Central memory CD8-positive, alpha-beta T cell (primary cell): ENCODE measurements at places on chromosomes 7 and 10.
A peak's percentile ranks its signal among the peaks of the same experiment; 100 is the strongest.

GRCh38 chr10:114077347-114077746 is 33.7 kb downstream of the ADRB1 start:
- no peak overlapping the region for H3K27ac ChIP-seq
- no peak for DNase-seq
- H3K27me3 ChIP-seq = no peaks in the 10 kb centered on the region

GRCh38 chr10:78868861-78869260 is 199.9 kb upstream of the ZMIZ1 start:
- DNase-seq = no peak
- no peaks in the 10 kb centered on the region for H3K4me1 ChIP-seq
- H3K36me3 ChIP-seq = peaks cover 2% of the 10 kb centered on the region
- H3K4me3 ChIP-seq = no peak overlapping the region
- peaks cover 50% of the 10 kb centered on the region for H3K27me3 ChIP-seq

DNA sequence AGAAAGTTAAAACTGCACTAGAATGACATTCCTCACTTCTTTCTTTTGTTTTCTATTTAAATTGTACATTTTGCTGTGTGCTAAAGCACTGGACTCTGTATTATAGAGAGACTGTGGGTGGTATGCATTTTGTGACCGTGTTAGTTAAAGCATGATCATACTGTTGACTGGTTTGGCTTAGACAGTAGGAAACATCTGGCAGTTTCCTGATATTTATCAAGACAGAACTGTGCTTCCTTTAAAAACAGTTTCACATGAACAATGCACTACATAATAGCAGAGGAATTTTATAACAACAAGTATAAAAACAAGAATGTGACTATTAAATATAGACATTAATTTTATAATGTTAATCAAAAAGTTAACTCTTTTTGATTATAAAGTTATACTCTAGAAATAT is 23.1 kb downstream of the GNG11 start:
- DNase-seq = no peak
- no peak overlapping the region for H3K4me3 ChIP-seq
- H3K36me3 ChIP-seq = no peaks in the 10 kb centered on the region
- no peaks in the 10 kb centered on the region for H3K27me3 ChIP-seq
- H3K27ac ChIP-seq = no peak overlapping the region

GRCh38 chr10:61049386-61049785 is 105.4 kb upstream of the RHOBTB1 start:
- DNase-seq = no peak
- H3K4me3 ChIP-seq = no peak overlapping the region
- no peak overlapping the region for H3K27ac ChIP-seq
- no peaks in the 10 kb centered on the region for H3K36me3 ChIP-seq

- no peak for DNase-seq
- no peak overlapping the region for H3K4me3 ChIP-seq
- H3K36me3 ChIP-seq = no peaks in the 10 kb centered on the region
- no peak overlapping the region for H3K27ac ChIP-seq
- peaks cover 4% of the 10 kb centered on the region for H3K27me3 ChIP-seq
These were observed 510.5 kb downstream of the CCSER2 start for GRCh38 chr10:84838851-84839250.

DNA sequence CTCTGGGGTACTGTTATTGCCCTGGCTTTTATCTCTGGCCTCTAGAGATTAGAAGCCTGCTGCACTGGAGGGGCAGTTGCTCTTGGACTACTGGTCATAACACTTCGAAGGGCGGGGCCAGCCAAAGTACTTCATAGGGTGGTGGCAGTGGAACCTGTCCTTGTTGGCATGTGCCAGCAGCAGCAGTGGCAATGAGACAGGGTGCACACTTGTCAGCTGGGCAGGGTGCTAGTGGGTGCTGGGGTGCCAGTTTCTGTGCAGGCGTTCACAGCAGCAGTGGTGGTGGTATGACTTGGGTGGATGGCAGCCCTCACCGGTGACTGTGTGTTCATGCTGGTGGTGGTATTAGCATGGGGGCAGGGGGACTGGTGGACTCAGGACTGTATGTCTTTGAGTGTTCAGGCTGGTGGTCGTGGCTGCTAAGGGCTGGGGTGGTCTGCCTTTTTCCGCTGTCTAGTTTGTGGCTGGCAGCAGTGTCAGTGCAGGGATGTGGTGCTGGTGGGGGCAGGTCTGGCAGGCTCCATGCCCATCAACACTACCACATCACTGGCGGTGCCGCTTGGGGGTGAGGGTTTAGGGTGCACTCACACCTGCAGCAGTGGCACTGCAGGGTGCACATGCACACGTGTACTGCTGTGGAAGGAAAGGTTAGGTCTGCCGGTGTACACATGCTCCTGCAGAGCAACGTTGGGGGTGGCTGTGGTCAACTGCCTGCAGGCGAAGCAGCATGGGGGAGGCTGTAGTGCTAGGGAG is 176.1 kb upstream of the CDC14C start:
- no peak overlapping the region for H3K4me3 ChIP-seq
- H3K4me1 ChIP-seq = no peaks in the 10 kb centered on the region
- no peak for DNase-seq
- H3K36me3 ChIP-seq = no peaks in the 10 kb centered on the region
- H3K27me3 ChIP-seq = no peaks in the 10 kb centered on the region

DNA sequence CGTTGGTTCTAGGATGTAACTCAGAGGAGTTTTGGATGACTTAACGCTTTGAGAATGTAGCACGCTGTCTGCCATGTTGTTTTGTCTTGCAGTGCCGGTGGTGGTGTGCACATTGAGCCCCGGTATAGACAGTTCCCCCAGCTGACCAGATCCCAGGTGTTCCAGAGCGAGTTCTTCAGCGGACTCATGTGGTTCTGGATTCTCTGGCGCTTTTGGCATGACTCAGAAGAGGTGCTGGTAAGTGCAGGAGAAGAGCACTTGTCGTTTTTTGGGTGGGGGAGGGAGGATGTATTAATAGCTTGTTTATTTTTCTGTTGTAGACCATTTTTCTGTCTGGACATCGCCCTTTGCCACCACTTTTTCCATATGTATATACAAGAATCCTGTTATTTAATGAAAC is 6.3 kb downstream of the NDUFB2 start:
- H3K27ac ChIP-seq = no peak overlapping the region
- peaks cover 17% of the 10 kb centered on the region for H3K36me3 ChIP-seq

- no peak overlapping the region for H3K27ac ChIP-seq
- H3K36me3 ChIP-seq = no peaks in the 10 kb centered on the region
- H3K4me3 ChIP-seq = no peak overlapping the region
These were observed 13.3 kb downstream of the ST7 start for GRCh38 chr7:116966601-116967000.

- H3K4me3 ChIP-seq = no peak overlapping the region
- peaks cover 55% of the 10 kb centered on the region for H3K27me3 ChIP-seq
- no peaks in the 10 kb centered on the region for H3K4me1 ChIP-seq
- no peaks in the 10 kb centered on the region for H3K36me3 ChIP-seq
- no peak for DNase-seq
These were observed 7.4 kb upstream of the TSPAN12 start for GRCh38 chr7:120865191-120865981.

DNA sequence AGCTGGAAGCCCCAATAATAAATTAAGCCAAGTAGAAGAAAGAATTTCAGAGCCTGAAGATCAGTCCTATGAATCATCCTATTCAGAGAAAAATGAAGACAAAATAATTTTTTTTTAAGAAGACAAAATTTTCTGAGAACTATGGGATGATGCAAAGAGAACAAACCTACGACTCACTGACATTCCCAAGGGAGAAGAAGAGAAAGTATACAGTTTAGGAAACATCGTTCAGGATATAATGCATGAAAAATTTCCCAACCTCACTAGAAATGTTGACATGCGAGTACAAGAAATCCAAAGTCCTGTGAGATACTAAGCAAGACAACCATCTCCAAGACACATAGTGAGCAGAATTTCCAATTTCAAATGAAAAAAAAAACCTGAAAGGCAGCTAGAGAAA is 150.5 kb downstream of the THSD7A start:
- H3K27me3 ChIP-seq = no peaks in the 10 kb centered on the region
- H3K36me3 ChIP-seq = peaks cover 3% of the 10 kb centered on the region
- H3K27ac ChIP-seq = no peak overlapping the region
- no peak overlapping the region for H3K4me3 ChIP-seq
- H3K4me1 ChIP-seq = no peaks in the 10 kb centered on the region

GRCh38 chr7:117873310-117874190 is at the start of gene CTTNBP2:
TSS of gene CTTNBP2 (minus strand) at chr7:117873441. CDS start at chr7:117873415, 26 bp downstream.
- no peak within 1 kb of the TSS for H3K27ac ChIP-seq
- no peaks in the 10 kb centered on the region for H3K36me3 ChIP-seq
- H3K4me1 ChIP-seq = peaks cover 5% of the 10 kb centered on the region
- peak within 1 kb of the TSS; percentile 47 for H3K4me3 ChIP-seq
- no peak for DNase-seq

GRCh38 chr10:124586142-124586541 is 124.5 kb downstream of the LHPP start:
- DNase-seq = no peak
- H3K36me3 ChIP-seq = peaks cover 3% of the 10 kb centered on the region
- H3K4me1 ChIP-seq = no peaks in the 10 kb centered on the region

DNA sequence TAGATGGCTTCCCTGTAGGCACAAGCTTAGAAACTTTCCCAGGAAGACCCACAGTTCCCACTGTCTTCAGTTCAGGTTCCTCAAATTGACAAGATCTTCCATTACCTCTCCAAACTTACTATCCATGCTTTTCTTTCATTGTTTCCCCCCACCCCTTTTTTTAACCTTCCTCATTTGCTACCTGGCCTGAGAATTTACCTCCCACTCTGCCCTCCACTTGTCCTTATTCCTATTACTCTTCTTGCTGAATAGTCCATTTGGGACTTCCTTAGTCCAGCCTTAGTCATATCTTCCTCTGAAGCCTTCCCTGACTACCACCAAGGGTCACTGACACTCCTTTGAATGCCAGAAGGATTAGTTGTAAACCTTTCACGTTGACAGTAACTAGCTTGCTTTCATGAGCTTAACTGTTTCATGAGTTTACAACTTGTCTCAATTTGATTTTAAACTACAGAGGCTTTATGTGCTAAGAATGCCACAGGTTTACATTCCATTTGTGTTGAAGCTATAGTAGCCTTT is 1.2 kb upstream of the CALU start:
- peak overlapping the region; percentile 98 for H3K27ac ChIP-seq
- H3K36me3 ChIP-seq = peaks cover 15% of the 10 kb centered on the region
- H3K27me3 ChIP-seq = no peaks in the 10 kb centered on the region
- H3K4me3 ChIP-seq = peak overlapping the region; percentile 100
- H3K4me1 ChIP-seq = peaks cover 36% of the 10 kb centered on the region

DNA sequence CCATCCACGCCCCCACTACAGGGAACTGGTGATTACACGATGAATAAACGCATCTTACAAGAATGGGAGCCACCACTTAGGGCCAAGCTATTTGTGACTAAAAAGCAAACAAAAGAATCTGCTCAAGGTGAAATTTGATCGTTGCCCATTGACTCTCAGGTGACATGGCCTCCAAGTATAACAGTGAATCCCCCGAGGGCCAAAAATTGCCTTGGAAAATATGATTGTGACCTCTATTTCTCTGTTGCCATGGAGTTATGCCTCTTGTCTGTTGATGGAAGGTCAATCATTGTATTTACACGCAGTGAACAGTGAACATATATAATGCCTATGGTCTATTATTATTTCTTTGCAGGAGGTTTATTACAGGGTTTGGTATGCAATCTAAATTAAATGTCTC is 282.3 kb downstream of the KLF6 start:
- H3K27ac ChIP-seq = no peak overlapping the region
- no peak for DNase-seq
- no peaks in the 10 kb centered on the region for H3K4me1 ChIP-seq
- peaks cover 22% of the 10 kb centered on the region for H3K27me3 ChIP-seq
- no peaks in the 10 kb centered on the region for H3K36me3 ChIP-seq

DNA sequence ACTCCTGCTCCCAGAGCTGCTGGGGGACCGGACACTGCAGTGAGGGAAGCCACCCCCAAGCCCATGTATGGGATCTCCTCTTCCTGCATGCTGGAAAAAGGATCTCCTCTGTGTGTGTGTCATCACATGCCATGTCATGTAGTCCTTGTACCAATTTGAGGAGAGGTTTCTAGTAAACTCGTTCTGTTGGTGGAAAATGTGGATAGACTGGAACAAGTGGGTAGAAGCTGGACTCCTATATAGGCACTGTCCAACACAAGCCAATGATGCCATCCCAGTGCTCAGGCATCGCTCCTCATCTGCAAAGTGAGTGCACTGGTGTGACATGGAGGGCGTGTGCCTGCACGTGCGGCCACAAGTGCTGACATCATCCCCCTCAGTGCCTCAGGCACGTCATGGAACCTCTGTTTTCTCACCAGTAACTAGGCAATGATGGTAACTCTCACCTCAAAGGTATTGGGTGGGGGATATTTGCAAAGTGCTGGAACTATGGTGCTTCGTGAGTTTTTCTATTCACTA is 19.3 kb downstream of the MYO1G start:
- H3K27me3 ChIP-seq = no peaks in the 10 kb centered on the region
- no peak overlapping the region for H3K4me3 ChIP-seq
- H3K4me1 ChIP-seq = peaks cover 22% of the 10 kb centered on the region
- peaks cover 25% of the 10 kb centered on the region for H3K36me3 ChIP-seq
- peak overlapping the region; percentile 96 for H3K27ac ChIP-seq

DNA sequence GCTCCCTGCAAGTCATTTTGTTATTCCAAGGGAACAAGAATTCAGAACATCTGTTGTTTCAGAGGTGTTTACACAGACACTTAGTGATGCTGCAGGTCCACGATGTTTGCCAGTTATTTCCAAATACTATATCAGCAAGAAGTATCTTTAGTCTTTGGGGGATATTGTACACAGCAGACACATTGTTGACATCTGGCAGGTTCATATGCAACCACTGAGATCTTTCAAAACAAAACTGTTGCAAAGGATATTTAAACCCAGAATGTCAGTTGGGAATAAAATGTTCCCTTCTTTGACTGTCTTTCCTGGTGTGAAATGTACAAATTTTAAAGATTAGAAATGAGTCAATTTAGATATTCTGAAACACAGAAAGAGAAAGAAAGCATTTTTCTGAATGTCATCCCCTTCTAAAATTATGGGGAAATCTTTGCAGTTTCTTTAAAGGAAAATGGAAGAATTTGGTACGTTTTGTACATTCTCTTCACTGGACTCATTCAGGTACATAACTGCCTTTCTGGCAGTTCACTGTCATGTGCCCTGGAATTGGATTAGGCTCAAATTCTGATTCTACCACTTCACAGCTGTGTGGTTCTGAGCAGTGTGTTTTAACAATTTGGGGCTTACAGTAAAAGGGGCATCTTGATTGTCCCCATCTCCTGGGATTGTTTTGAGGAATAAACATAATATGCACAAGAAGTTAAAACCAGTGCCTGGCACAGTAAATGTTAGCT is 40.3 kb upstream of the CELF2 start:
- no peak for DNase-seq
- no peak overlapping the region for H3K27ac ChIP-seq
- H3K4me1 ChIP-seq = no peaks in the 10 kb centered on the region
- H3K27me3 ChIP-seq = peaks cover 69% of the 10 kb centered on the region
- no peaks in the 10 kb centered on the region for H3K36me3 ChIP-seq
